ENCODE measurements at places on chromosomes 3 and 15.
A peak's percentile ranks its signal among the peaks of the same experiment; 100 is the strongest.

- DNase-seq, result no peak
Observed at GRCh38 chr15:35720019-35720418, 174.1 kb upstream of the DPH6 start.

DNA sequence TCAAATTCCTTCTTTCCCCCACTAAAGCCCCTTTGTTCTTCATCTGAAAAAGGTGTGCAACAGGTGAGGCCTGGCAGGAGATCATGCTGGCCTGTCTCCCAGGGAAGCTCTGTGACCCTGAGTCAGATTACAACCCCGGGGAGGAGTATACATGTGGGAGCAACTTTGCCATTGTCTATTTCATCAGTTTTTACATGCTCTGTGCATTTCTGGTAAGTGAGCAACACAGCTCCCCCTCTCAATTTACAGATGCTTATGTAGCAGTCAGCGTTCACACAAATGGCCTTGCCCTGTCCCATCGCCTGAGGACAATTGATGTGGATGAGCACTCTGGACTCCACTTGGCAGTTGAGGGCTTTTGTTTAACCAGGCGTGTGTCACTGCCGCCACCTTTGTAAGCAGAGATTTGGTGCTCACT lies 70.4 kb downstream of the CHDH start:
- no peak for DNase-seq

- DNase-seq, result no peak
Observed at GRCh38 chr3:12371525-12372140, 82.8 kb downstream of the PPARG start.

DNA sequence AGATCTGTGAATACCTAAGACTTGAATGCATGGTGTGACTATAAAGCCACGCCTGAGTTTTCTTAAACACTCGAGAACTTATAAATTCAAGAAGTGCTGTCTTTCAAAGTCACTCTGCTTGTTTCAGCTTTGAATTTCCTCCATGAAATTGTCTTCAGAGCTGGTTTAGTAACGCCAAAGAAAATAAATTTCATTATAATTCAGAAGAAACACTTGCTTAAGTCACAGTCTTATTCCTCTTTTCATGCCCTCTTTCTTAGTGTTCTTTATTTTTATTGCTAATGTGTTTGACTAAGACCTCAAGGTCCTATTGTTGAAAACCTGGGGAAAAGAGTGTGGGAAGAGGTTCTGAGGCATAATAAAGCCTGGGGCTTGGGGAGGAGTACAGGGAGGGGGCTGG lies 3.3 kb upstream of the RCN2 start:
- DNase-seq, result no peak

GRCh38 chr3:63975723-63976122 lies 47.6 kb downstream of the PSMD6 start:
- no peak for DNase-seq

GRCh38 chr3:128573160-128573559 lies 77.5 kb downstream of the RPN1 start:
- no peak for DNase-seq

DNA sequence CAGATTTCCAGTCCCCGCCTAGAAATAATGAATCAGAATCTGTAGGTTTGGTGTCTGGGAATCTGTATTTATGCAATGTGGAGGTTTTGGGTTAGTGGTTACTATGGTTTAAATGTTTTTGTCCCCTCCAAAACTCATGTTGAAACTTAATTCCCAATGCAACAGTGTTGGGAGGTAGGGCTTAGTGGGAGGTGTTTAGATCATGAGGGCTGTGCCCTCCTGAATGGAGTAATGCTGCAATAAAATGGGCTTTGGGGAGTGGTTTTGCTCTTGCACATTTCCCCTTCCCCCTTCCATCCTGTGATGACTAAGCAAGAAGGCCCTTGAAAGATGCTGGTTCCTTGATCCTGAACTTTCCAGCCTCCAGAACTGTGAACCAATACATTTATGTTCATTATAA lies 9.2 kb upstream of the RFC4 start:
- DNase-seq, result no peak

DNA sequence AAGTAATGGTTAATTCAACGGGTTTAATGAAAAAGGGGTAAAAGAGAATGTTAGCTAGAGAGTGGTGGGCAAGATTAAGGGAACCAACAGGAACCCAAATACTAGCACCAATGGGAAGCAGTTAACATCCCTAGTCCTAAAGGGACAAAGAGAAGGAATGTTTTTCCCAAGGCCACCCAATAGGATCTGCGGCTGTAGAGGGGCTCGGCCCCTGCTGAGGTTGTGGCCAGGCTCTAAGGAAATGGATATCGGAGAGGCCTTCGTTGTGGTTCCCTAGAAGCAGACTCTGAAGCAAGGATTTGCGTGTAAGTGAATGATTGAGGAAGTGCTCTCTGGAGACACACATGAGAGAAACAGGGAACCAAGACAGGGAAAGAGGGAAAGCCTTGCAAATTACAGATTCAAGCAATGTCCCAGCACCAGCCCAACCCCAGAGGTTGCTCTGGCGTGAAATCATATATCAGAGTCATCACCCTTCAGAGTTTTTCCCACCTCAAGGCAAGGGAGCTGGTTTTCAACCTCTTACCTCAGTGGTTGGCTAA lies 83.6 kb upstream of the TNIK start:
- DNase-seq, result no peak

GRCh38 chr3:134299185-134299887 lies 48.7 kb upstream of the RYK start:
- peak; percentile 33 for DNase-seq

DNA sequence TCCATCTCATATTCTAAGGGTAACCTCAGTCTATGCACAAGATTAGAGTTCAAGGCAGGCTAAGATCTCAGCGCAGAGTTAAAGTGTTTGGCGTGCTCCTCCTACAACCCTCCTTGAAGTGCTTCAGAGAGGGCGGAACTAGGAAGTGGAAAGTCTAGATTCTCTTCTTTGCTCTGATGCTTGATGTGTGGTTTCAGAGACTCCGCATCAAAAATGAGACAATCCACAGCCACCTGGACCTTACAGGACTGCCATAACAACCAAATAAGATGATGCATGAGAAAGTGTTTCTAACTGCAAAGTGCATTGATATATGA lies 161.3 kb upstream of the ATP11B start:
- no peak for DNase-seq

GRCh38 chr3:4719046-4719501 lies 225.9 kb downstream of the ITPR1 start:
- DNase-seq, result no peak

DNA sequence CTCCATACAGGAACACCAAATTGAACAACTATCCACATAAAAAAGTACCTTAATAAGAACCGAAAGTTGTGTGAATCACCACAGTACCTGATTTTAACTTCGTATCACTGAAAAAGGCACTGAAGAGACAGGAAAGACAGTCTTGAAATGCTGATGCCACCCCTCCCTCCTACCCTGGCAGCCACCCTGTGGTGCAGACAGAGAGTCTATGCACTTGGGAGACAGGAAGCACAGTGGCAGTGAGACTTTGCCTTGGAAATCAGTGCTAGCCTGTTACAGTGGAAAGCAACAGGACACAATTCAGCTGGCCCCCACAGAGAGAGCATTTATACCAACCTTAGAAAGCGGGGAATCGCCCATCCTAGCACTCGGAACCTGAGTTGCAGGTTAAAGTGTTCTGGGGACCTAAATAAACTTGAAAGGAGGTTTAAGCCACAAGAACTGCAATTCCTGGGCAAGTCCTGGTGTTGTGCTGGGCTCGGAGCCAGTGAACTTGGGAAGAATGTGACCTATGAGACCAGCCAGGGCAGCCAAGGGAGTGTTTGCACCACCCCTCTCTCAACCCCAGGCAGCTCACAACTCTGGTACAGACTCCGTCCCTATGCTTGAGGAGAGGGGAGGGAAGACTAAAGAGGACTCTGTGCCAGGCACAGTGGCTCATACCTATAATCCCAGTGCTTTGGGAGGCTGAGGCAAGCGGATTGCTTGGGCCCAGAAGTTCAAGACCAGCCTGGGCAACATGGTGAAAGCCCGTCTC lies 240.1 kb downstream of the ISL2 start:
- no peak for DNase-seq

DNA sequence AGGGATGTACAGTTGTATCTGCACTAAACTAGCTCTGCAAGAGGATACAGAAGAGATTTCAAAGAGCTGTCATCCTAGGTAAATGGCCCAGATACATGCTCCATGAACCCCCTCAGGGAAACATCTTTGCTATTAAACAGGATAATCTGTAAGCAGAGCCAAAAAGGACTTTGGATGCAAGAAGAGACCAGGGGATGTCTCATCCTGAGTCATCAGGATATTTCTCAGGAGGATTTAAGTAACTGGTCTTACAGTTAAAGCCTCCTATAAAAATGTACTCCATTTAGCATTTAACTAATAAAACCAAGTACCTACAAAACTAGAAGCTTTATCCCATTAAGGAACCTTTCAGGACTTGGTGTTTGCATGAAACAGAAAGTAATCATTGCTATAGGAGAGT lies 48.2 kb upstream of the PHLDB2 start:
- no peak for DNase-seq

- no peak for DNase-seq
Observed at GRCh38 chr3:152835601-152836102, 721 bp downstream of the P2RY1 start.

DNA sequence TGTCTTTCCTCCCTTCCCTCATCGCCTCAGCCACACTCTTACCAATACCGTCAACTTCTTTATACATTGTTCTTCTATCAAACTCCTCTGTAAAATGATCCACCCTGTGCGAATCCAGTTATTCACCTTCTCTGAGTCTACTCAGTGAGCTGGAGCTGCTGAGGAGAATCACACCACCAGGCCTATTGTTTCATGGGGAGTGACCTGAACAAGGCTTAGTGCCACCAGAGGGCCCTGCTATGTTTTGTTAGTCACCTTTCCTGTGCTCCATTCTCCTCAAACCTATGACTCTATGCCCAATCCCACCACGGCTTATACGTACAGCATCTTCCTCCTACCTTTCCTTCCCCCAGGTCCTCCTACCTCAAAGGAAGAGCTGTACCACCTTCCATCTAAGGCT lies 50.4 kb upstream of the MED12L start:
- no peak for DNase-seq

GRCh38 chr3:192216067-192216466 lies 511.3 kb downstream of the FGF12 start:
- DNase-seq, result no peak

- DNase-seq, result no peak
Observed at GRCh38 chr3:48403533-48404439, 26.1 kb downstream of the PLXNB1 start.

DNA sequence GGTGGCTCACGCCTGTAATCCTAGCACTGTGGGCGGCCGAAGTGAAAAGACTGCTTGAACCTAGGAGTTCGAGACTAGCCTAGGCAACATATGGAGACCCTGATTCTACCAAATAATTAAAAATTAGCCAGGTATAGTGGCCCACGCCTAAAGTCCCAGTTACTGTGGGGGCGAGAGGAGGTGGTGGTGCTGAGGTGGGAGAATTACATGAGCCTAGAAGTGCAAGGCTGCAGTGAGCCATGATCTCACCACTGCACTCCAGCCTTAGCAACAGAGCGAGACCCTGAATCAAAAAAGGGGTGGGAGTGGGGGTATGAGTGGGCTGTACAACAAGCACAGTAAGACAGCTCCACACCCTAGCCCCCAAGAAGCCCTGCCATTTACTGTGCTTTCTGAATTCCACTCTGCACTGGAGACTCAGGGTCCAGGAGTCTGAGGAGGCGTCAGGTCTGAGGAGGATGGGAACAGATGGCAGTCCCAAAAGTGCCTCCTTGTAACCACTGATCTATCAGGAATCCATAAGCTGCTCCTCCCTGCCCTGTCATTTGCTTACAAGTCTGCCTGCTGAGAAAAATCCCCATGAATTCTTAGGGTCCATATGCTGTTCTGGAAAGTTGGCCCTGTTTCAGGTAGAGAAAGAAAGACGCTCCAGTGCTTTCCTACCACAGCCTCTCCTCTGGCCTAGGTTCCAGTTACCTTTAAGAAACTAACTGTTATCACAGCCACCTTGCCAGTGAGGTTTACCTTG lies 171.1 kb downstream of the MAGI1 start:
- no peak for DNase-seq

DNA sequence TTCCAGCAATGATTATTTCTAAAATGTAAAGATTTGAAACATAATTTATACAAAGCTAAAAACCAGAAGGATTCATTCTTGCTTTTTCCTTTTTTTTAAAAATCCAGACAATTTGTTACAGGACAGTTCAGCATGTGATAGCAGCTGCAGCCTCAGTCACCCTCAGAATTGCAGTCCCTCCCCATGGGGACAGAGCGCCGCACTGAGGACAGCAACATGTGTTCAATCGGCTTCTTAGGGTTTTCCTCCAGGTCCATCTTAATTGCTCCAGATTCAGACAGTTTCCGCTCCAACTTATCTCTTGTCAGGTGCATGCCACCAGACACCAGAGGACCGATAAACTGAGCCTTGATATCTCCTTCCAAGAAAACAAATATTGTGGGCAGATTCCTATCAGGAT lies 134.9 kb upstream of the TBC1D5 start:
- no peak for DNase-seq

DNA sequence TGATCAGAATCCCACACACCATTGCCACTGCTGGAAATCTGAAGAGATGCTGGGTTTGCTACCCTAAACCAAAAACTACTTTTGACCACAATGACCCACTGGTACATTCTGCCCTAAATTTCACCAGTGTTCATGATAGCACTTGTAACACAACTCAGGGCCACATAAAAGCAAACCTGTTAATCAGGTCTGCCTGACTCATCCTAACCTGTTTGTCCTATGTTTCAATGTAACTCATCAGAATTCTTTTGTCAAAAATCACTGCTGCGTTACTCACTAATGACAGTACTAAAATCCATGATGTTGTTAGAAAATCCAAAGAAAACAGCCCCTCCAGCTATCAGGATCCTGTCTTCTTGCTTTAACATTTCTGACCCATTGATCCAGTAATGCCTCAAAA lies 55.6 kb upstream of the XCR1 start:
- DNase-seq, result no peak

DNA sequence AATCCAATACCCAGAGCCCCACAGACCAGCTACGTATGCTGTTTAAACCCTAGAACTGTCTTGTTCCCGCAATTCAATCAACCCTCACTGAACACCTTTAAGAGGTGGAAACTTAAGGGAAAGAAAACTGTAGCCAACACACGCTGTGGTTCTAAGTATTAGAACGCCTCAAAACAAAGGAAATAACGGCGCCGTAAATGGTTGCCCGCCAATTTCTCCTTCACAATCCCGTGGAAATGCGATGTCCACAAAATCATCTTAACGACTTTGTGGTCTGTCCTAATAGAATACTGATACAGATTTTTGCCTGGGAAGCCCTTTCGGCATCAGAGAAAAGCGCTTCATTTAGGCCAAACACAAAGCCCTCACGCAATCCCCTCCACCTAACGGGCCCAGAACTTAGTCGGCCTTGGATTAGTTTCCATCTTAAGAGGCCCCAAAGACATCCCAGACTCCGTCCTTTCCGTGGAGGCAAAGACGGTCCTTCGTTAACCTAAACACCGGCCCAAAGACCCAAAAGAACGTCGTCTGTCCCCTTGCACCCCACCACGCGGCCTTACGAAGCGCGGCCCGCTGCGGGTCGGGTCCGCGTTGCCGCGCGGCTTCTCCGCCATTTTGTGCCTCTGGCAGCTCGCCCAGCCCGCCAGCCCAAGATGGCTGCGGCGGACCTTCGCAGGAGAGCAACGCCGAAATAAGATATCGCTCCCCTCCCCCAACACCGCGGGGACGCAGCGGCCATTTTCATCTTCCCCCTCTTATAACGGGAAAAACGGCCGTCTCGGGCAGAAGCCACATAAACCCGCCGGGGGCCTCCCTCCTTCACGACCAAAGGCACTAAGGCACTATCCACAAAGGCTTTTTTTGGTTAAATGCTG lies 763 bp downstream of the TRA2B start:
- DNase-seq, result peak; percentile 89
